ENCODE measurements at places on chromosomes 2 and 18.
A peak's percentile ranks its signal among the peaks of the same experiment; 100 is the strongest.

DNA sequence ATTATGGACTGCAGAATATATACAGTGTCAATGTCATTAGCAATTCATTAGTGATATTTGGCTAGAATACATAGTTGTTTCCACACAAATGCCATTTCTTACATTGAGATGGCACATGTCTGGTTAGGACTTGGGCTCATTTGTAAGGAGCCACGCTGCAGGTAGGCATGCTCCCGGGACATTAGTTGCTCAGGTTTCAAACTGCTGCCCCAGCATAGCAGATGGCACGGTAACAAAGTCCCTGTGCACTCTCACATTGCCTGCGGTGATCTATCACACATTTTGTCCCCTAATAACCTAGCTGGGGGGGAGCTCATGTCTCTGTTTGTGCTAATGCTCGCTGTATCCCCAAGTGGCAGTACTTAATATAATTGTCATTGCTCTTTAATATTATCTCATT is 185.1 kb downstream of the NEDD4L start:
- DNase-seq = no peak

- DNase-seq = no peak
Observed at GRCh38 chr18:47334966-47335365, 83.5 kb upstream of the SKOR2 start.

- DNase-seq = no peak
Observed at GRCh38 chr2:230000118-230000841, 68.4 kb downstream of the SLC16A14 start.

DNA sequence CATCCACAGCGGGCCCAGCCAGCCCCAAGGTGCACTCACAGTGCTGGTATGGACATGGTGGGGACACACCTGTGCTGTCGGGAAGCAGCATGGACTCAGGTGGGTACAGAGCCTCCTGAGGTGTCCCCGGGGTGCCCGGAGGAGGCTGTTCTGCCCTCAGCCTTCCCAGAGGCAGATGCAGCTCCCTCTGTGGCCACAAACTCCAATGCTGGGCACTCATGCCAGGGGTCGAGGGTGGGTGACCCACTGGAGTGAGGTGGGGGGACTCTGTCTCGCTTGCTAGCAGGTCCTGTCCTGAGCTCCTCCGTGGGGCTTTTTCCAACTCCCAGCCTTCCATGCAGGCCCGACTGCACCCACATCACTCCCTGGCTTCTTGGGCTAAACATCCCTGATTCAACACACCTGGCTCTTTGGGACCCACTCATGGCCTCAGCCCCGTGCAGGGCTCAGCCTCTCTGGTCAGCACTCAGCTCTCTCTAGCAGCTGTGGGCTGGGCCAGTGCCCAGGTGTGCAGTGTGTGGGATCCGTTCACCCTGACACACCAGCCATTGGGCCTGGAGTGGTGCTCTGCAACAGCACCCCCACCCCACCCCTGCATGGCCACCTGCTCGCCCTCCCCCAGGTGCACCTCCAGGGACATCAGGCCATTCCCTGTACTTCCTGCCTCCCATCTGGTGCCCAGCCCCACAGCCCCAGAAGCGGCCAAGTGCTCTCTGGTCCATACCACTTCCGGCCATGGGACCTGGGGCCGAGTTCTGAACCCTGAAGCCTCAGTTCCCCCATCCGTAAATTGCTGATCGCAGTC is 16.0 kb downstream of the RAMP1 start:
- no peak for DNase-seq

DNA sequence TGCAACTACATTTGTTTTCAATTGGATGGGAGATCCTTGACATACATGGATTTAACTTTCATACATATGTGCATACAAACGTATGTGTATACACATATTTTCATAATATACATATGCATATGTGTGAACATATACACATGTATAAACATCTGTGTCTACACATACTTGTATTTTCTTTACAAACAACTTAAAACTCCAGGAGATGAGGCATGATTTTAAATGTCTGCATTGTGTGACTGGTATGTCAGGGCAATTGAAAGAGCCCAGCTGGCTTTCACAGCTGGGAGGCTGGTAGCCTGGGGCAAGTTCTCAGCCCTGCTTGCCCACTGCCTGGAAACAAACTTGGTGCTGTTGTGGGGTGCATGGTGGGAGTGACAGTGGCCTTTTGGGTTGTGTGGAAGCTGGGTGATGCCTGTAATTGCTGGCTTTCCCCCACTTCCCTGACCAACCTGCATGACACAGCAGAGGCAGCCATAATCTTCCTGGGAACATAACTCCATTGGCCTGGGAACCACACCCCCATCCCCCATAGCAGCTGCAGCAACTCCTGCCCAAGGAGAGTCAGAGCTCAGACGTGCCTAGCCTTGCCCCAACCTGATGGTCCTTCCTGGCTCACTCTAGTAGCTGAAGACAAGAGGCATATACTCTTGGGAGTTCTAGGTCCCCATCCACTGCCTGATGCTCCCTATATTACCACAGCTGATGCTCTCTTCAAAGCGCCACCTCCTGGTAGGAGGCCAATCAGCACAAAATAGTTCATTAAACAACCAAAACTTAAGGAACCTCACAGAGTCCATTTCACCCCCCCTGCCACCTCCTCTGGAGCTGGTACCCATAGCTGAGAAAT is 158.3 kb downstream of the CERS6 start:
- no peak for DNase-seq

GRCh38 chr18:73691118-73691517 is 456.5 kb downstream of the FBXO15 start:
- peak; percentile 8 for DNase-seq

DNA sequence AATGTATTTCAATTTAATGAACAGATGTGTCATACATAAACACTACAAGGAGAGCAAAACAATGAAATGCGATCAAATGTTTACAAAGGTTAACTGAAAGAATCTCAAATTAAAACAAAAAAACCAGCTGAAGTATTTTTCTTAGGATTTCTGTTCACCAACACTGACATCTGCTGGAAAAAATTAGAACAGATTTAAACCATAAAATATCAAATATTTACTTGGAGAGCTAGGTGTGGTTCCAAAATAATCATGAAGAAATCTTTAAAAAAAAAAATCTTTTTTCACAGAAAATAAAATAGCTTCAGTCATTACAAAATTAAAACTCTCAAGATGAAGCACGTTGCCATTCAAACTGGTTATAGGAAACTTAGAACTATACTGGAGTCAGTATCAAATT is 13.8 kb downstream of the MMADHC start:
- DNase-seq = no peak

DNA sequence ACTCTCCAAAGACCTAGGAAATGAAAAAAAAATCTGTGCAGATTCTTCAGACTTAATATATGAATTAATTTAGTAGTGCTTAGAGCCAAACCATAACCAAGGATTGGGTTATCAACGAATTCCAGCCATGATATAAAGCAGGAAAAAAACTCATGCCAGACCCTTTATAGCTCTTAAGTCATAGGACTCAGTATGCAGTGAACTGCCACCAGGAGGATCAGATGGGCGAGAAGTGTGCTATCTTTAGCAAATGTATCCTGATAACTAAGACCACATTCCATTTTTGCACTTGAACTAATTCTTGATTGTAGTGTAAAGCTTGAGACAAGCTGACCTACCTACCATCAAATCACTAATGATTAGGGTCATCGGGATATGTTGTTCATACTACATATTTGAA is 178.1 kb downstream of the IKZF2 start:
- no peak for DNase-seq

GRCh38 chr2:187541086-187542085 is 12.8 kb downstream of the TFPI start:
- DNase-seq = peak; percentile 88

- no peak for DNase-seq
Observed at GRCh38 chr18:9751371-9752031, 43.4 kb downstream of the RAB31 start.

GRCh38 chr2:1672738-1673137 is 71.6 kb downstream of the PXDN start:
- DNase-seq = no peak

- DNase-seq = no peak
Observed at GRCh38 chr18:33264566-33264965, 176.0 kb downstream of the CCDC178 start.

GRCh38 chr2:45172760-45173392 is 163.6 kb upstream of the SIX2 start:
- no peak for DNase-seq

DNA sequence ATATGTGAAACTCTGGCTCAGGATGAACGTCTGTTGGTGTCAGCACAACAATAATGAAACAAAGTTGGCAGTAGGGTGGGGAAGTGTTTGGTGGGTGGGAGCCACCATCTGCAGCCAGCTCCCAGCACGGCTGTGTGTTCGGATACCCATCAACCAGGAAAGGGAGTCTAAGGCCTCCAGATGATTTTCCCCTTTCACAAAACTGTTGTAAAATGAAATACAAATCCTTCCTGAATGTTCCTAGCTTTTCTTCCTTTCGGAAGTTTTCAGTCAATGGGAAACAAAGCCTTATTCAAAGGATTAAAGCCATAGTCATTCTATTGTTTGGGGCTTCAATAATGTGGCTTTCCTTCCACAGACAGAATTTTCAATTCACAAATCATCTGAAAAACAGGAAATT is 14.5 kb upstream of the DARS1 start:
- DNase-seq = no peak

- DNase-seq = no peak
Observed at GRCh38 chr2:240166191-240166590, 25.7 kb upstream of the OTOS start.

- DNase-seq = no peak
Observed at GRCh38 chr2:102025016-102025501, 33.3 kb downstream of the IL1R2 start.

DNA sequence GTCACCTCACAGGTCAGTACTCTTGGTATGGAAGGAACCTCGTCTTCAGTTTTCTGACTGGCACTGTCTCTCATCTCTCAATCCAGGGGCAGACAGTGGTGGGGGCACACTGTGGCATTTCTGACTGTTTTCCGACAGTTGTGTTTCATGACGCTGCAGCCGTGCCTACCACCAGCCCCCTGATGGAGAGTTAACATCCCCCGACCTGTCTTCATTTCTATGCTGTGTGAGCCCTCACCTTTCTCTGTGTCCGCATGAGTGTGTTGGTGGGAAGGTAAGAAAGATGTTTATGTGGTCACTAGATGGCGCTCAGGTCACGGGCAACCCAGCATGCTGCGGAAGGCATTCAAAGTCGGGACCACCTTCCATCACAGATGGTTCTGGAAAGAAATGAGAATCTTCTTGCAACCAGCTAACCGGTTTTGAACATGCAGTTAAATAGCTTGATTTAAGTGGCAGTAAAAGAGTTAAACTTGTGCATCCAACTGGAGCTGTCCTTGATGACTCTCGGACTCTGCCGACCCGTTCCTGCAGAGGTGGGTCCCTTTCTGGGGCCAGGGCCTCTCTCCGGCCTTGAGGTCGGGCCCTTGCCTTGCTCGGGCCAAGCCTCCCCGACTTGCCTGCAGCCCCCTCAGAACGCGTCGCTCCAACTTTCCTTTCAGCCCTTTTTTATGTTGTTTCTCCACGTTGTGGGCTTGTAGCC is 92.4 kb downstream of the DYSF start:
- peak; percentile 41 for DNase-seq

GRCh38 chr18:24799720-24800119 is 339.3 kb downstream of the HRH4 start:
- DNase-seq = no peak

GRCh38 chr2:104444392-104444791 is 409.5 kb upstream of the POU3F3 start:
- DNase-seq = no peak

- no peak for DNase-seq
Observed at GRCh38 chr2:177585234-177585863, 192.8 kb downstream of the AGPS start.

DNA sequence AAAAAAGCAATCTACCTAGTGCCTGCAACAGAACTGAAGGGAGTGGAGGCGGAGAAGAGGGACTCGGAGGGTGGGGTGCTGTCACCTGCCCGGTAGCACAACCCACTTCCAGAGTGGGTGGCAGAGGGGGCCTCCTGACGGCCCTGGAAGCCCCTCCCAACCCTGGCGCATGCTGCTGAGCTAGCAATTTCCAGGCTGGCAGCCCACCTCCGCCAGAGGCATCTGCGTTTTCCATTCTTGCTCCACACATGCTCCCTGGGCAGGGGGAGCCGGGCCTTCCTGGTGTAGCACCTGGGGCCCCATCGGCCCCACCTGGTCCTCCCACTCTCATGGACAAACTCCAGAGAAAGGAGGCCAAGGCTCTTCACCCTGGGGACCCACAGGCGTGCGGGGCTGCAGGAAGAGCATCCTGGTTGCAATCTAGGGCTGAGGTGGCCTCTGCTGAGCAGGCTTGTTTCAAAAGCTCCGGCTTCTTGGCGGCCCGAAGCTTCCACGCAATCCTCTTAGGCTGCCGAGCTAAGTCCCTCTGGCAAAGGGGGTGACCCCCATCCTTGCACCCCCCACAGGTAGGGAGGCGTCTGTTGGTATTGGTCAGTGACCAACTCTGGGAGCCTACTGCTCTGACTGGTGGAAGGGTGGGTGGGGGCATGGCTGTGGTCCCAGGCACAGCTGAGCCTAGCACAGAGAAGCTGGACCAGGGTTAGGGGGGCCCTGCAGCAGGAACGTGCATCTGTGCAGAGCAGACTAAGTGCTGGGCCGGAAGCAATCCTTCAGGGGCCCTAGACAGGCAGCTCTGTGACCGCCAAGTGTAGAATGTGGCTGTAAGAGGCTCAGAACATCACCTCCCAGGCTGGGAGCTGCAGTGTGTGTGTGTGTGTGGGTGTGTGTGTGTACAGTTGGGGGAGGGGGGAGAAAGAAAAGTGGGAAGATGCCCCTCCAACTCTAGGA is 2.6 kb downstream of the HS6ST1 start:
- DNase-seq = no peak

DNA sequence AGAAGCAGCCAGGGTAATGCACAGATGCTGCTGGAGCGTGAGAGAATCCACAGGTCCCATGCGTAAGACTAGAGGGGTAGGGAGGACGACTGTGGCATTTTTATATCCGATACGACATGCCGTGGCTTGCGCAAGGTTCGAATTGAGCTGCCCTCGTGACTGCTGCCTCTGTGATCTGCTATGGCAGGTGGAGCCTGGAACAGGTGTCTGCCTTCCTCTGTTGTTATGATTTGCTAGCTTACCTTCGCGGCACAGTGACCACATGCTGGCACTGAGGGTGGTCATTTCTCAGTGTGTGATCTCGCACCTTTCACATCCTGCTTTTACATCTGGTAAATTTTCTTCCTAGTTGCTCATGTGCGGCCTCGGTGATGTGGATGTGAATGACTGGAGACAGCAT is 240.2 kb downstream of the ALPK2 start:
- no peak for DNase-seq

DNA sequence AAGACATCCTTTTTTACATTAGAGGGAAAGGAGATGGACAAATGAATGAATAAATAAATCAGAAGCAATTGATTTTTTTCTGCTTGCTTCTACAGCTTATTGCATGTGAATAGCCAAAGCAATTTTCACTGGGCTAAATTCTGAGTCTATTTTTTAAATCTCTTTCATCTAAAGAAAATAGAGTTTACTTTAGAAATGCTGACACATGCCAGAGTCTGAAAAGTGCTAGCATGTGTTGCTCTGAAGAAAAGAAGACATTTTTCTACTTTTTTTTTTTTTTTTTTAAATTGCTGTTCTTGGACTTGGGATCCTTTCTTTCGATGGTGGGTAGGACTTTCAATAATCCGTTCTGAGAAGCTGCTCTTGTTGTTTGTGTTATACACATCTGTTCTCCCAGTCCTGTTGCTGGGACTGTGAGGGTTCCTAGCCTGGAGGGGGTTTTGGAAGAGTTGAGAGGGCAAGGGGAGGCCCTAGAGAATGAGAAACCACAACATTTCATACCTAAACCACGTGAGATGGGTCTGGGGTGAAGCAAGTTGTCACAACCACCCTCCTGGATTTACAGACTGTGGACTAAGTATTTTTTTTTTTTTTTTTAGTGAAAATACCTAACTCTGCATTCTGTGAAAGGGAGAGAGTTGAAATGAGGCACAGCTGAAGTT is 193.5 kb downstream of the PRKCE start:
- DNase-seq = no peak
